ENCODE measurements at places on chromosomes 1 and 21. TPM values are rescaled to one million over a fixed set of nuclear protein-coding genes. Genes with fewer than 3 reads are reported as not detected.

- DNase-seq: no peak
Observed at GRCh38 chr1:41390166-41390565, 28.9 kb downstream of the FOXO6 start.

- DNase-seq: no peak
Observed at GRCh38 chr1:186985889-186986491, 157.2 kb downstream of the PLA2G4A start.

GRCh38 chr21:24096651-24097050 lies 1510.6 kb downstream of the MRPL39 start:
- DNase-seq: no peak

- DNase-seq: no peak
Observed at GRCh38 chr1:245715291-245715701, 560.5 kb downstream of the KIF26B start.

GRCh38 chr1:22503721-22504410 lies 52.2 kb downstream of the ZBTB40 start:
- DNase-seq: no peak

Gene INAVA
- total RNA-seq: 0.45 TPM

DNA sequence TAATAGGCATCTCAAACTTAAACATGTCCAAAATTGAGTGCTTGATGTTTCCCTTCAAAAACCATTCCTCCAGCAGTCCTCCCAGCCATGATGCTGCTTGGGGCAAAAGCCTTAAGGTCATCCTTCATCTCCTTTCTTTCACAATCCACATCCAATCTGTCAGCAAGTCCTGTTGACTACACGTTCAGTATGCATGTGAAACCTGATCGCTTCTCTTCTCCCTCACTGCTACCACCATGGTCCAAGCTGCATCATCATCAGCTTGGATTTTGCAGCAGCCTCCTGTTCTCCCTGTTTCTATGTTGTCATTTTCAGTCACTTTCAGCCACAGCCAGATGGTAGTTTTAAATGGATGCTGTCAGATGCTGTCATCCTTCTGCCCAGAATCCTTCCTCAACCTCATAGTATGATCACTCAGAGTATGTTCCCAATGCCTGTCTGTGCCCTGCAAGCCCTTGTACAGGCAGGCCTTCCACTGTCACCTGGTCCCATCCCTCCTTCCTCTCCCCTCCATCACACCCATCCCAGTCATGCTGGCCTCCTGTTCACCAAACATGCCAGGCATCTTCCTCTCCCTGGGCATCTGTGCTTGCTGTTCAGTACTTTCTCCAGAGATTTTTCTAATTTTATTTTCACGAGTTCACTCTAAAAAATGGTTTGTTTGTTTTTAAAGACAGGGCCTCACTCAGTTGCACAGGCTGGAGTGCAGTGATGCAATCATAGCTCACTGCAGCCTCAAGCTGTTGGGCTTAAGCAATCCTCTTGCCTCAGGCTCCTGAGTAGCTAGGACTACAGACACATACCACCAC lies 66.0 kb downstream of the SYDE2 start:
- no peak for DNase-seq

DNA sequence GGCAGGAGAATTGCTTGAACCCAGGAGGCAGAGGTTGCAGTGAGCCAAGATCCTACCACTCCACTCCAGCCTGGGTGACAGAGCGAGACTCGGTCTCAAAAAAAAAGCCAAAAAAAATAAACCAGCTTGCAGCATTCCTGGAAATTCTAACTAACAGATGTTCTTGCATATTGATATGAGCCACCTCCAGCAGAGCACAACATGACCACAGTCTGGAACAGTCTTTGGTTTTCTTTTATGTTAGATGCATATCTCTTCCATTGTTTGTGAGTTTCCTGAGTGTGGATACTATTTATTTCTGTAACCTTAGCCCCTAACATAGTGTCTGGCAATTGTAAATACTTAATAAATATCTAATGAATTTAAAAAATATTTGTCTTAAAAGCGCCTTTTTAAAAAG lies 23.9 kb downstream of the IFNAR1 start:
- no peak for DNase-seq

DNA sequence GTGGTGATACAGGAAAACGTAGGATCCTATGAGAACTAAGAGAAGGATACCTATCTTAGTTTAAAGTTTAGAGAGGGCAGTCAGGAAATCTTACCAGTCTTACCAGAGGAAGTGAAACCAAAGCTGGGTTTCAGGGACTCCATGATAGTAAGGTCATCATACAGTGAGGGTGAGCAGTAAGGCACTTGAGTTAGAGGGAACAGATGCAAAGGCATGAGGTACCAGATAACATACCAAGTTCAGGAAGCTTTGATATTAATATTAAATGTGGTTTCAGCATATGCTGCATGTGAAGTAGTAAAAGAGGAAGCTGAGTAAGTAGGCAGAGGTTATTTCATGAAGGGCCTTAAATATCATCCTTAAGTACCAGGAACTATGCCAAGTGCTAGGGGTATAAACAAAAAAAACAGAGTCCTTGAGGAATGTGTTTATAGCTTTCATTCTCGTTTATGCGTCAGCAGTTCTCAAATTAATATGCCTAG lies 16.9 kb downstream of the ATG4C start:
- no peak for DNase-seq

DNA sequence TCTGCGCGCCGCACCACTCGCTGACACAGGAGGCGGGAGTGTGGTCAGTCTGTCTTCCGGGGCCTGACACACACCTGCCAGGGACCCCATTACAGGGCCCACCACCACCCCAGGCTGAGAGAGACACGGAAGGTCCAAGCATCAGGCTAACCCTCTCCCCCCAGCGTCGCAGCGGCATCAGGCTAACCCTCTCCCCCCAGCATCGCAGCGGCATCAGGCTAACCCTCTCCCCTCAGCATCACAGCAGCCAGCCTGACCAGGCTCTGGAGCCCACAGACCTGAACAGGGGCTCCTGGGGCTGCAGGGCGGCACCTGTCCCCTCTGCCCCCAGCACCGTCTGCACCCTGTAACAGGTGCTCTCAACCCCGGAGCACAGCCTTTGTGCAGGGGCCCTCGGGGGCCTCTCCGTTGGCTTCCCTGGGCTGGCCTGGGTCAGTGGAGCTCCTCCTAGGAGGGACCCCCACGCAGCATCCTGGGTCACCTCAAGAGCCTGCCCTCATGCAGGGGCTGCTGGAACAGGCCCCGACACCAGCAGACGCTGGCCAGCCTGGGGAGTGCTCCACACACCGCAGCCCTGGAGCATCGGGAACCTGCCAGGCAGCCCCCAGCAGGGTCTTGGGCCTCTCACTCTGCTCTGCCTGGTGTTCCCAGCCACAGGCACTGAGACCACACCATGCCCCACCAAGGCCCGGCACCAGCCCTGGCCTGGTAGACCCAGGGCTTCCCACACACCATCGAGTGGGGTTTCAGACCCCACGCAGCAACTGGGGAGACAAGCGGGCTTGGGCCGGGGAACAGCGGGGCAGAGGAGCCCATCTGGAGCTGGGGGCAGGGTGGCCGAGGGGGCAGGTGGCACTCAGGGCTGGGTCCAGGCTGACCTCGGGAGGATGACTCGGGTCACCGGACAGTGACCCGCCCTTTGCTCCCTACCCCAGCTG lies 67.0 kb downstream of the MEGF6 start:
- no peak for DNase-seq

GRCh38 chr1:30328401-30329262 lies 394.8 kb downstream of the MATN1 start:
- DNase-seq: peak; percentile 27

Gene CLCNKB
- 1.4 TPM for total RNA-seq

DNA sequence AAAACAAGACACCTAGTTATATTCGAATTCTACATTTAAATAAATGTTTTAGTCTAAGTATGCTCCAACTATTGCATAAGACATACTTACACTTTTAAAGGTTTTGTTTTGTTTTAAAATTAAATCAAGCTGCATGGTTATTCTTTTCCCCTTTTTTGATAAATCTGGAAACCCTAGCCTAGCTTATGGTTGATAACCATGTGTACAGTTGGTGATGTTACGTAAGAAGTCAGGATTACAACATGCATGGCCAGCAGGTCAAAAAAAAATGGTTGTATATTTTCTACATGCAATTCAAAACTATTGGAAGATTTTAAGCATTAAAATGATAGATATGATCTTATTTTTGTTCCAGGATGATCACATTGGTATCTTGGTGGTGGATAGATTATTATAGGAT lies 1600.6 kb downstream of the PLA2G4A start:
- no peak for DNase-seq

GRCh38 chr1:9530320-9530719 lies 8.9 kb upstream of the SLC25A33 start:
- DNase-seq: no peak

Gene AADACL4
- not detected for total RNA-seq

- no peak for DNase-seq
Observed at GRCh38 chr1:72013161-72013560, 269.2 kb downstream of the NEGR1 start.

Gene RGS16
- 14.1 TPM for total RNA-seq

DNA sequence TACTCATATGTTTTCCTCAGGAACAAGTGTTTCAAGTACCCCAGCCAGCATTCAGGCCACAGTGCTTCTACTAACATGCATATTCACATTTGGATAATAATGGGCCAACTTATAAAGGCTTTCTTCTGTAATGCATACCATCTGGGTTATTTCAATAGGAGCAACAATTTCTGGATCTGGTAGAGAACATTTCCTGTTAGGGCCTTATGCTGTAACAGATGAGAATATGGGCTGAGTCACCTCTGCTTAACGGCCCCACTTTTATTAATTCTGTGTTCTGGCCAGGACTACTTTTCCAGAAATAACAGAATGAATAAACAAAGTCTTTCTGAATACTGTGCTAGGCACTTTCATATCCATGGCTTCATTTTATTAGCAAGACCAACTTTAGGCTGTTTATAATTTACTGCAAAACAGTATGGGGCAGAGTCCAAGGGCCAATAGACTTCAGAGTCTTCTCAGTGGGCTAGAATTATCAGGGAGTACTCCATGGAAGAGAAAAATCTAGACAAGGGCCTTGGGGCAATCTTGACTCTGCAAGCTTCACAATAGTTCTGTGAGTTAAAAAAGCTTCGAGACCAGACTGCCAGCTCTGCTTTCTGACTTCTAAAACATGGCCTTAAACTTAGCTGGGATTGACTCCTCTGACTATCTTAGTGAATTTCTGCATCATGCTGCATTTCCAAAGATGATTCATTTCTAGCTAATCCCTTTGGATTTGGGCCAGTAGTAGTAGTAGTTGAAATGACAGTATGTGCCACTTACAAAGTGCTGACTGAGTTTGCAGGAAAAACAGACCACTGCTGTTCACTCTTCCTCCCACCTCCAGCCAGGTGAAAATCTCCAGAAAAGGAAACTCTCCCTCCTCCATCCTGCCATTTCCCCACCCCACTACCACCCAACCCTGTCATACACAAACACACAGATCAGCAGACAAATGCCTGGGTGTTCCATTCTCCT lies 8.2 kb upstream of the SSX2IP start:
- no peak for DNase-seq

GRCh38 chr1:193348769-193349535 lies 162.5 kb upstream of the B3GALT2 start:
- DNase-seq: no peak

GRCh38 chr1:57447551-57447950 lies 23.7 kb upstream of the DAB1 start:
- DNase-seq: no peak

Gene TMCC2
- 14.8 TPM for total RNA-seq

DNA sequence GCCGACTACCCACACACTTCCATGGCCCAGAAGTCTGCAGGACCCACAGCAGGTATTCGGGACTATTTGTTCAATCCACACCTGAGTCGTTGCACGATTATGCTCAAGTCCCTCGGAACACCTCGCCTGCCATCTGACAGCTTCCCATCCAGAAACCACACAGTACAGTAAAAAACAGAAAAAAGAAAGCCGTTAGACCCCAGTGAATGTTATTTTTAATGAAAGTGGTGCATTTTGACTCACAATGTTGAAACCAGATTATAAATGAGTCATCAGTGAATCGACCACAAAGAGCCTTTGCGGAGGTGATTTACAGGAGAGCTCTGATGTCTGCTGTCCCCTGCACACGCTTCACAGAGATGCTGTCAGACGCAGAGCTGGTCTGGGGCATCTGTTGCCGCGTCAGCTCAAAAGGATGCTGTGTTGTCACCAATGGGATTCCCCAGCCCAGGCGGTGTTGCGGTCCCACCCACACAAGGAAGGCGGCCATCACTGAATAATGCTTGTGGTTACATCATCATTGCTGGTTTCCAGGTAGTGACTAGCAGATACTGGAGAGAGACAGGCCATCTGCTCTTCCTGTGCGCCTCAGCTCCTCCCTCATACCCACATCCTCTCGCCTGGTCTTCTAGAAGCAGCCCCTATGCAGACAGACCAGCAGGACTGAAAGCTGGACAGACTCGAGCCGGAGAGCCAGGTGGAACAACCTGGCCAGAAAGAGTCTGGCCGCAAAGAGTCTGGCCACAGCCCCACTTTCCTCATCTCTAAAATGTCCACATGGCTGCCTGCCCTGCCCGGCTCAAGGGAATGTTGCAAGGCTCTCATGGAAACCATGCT lies 116.8 kb downstream of the TOMM20 start:
- peak; percentile 62 for DNase-seq

DNA sequence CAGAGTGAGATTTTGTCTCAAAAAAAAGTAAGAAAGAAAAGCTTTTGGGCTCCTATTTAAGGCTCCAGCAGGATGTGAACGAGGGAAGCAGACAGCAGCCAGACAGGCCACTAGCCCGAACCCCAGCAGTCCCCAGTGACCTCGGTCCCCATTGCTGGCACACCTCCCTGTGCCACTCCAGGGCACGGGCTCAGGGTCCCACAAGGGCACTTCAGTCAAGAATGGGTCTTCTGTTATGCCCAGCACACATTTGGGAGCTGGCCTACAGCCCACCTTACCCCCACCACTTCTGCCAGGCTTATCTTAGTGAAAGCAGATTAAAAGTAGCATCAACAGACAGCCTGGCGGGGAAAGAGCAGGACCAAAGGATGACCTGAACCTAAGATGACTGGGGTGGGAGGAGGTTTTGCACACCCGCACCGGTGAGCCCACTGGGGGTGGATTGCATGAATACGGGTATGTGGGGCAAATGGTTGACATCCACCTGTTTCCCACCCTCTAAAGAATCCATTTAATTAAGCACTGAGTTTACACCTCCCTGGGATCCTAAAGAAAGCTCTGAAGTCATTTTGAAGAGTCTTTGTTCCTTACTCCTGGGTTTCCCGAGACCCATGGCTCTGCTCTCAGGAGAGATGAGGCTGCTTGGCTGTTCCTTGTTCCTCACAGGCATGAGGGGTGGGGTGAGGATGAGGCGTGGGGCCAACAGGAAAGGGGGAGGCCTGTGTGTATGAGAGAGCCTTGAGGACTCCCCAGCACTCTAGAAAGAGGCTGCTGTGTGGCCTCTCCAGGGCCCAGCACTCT lies 4.7 kb downstream of the CHI3L1 start:
- DNase-seq: no peak

DNA sequence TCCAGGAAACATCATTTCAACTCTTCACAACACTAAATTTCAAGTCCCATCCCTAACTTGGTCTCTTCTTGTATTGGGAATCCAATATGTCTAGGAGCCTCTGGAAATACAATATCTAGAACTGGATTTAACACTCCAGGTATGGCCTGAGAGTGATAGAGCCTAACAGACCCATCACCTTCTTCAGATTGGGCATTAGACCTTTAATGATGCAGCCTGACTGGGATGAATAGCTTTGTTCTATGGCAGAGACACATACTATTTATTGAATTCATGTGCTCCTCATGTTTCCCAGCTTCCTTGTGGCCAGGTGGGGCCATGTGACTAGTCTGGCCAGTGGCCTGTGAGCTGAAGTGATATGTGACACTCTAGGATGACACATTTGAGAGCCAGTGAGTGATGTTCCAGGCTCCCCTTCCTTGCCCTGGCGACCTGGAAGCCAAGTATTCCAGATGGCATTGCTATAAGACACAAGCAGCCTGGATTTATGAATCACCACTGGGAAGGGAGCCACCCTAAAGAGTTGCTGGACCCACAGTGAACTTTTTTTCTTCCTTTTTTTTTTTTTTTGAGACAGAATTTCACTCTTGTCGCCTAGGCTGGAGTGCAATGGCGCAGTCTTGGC lies 31.0 kb upstream of the POU3F1 start:
- no peak for DNase-seq
